Thoracic aorta (tissue), 2 donors: ENCODE measurements at places on chromosomes 1 and 21.

DNA sequence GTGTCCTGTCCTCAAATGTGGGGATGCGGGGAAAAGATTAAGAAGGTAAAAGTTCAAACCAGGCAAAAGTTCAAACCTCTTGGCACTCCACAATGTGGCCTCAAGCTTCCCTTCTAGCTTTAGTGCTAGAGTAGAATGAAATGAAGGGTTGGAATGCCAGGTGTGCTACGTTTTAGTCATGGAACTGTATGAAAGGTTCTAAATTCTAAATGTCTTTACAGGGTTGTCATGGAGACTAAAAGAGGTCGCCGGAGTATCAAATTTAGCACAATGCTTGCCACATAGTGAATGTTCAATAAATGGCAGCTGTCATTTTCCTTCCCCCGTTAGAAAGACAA is 57.2 kb upstream of the LRRC8D start:
- no peak for DNase-seq

DNA sequence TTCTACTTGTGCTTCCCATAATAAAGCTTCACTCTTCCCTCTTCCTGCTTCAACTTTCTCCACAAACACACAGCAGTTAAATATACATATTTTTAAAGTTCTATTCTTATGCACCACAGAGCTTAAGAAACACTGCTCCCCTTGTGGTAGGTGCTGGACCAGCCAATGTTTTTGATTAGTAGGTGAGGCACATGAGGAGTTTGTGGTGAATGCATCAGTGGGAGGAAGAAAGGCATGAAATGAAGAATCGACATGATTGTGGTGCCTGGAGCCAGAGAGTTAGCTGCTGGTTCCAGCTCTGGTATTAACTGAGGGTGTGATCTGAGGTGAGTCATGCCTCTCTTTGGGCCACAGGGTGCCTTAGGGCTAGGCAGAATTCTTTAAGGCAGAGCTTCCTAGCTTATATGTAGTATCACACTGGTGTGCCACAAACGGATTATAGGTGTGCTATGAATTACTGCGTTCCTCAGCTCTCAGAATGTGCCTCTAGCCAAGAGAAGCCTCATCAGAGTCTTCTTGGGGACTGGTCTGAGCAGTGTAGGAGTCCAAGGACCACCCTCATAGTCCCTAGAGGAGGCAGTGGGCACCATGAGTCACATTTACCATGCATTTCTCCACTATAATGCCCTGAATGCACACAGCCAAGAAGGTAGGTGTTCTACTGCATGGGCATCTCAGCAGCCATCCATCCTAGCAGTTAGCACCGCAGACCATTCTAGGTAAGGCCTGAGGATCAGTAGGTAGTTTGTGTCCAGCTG is 97.4 kb upstream of the SGIP1 start:
- DNase-seq = no peak

DNA sequence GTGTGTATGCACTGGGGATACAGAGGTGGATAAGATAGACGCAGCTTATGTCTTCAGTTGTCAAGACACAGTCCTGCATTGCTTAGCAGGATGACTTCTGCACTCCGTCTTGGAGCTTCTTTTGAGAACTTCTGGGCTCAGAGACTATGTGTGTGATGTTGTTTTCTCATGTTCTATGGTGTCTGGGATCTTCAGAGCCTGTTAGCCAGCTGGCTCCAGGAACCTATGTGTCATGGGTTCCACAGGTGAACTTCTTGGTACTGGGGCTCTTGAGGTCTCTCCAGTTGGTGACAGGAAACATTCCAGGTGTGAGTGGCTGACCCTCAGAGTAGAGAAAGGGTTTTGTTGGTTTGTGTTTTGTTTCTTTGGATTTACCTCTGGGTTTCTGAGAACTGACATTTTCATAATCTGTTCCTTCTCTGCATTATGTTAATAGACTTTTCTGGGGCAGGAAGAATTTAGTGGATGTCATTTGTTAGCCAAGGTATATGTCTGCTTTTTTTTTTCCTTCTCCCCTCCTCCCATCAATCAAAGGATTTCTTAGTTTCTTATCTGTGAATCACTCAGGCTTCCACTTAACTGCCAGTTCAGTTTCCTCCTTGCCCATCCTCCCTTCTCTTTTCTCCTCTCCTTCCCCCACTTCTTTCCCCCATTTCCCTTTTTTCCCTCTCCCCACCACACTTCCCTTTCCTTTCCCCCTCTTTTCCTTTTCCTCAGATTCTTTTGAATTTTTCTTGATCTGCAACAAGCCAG is 18.1 kb downstream of the FGGY start:
- no peak for DNase-seq

- no peak for DNase-seq
Observed at GRCh38 chr1:69551476-69552324, 16.0 kb upstream of the LRRC7 start.

GRCh38 chr1:156371553-156372264 is 2.7 kb downstream of the RHBG start:
- DNase-seq = no peak

- no peak for DNase-seq
Observed at GRCh38 chr1:154837672-154838171, 32.4 kb downstream of the KCNN3 start.

GRCh38 chr1:204277563-204278219 is 63.9 kb upstream of the GOLT1A start:
- no peak for DNase-seq

DNA sequence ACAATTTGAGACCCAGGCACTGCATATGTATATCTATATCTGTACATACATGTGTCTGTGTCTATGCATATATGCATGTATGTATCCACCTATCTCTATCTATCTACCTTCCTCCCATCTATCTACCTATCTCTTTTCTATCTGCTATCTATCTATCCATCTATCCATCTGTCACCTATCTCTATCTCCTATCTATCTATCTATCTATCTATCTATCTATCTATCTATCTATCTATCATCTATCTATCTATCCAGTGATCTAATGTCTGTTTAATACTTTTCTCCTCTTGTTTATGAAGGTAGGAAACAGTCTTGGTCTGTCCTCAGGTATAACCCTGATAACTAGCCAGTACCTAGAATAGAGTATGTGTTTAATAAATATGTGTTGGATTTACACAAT is 25.9 kb downstream of the TNNT2 start:
- DNase-seq = no peak

DNA sequence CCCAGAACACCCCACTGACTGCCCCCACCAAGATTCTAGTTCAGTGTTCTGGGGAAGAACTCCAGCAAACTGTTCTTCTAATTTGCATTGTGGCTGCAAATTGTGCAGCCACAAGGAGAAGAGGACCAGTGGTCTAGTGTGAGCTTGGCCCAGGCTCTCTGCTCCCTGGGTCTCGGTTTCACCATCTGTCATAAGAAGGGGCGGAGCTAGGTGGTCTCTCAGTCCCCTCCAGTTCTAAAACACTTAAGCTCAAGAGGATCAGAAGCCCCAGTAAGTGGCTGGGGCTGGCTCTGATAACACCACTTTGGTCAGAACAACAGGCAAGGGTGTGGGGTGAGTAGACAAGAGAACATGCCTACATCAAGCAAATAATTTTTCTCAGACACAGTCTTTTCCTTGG is 99.9 kb downstream of the BEND5 start:
- no peak for DNase-seq

GRCh38 chr1:173328961-173329360 is 121.8 kb upstream of the TNFSF4 start:
- DNase-seq = no peak

- DNase-seq = no peak
Observed at GRCh38 chr1:70318191-70318590, 36.3 kb downstream of the ANKRD13C start.

GRCh38 chr1:45095450-45095849 is 83.4 kb downstream of the UROD start:
- DNase-seq = no peak

DNA sequence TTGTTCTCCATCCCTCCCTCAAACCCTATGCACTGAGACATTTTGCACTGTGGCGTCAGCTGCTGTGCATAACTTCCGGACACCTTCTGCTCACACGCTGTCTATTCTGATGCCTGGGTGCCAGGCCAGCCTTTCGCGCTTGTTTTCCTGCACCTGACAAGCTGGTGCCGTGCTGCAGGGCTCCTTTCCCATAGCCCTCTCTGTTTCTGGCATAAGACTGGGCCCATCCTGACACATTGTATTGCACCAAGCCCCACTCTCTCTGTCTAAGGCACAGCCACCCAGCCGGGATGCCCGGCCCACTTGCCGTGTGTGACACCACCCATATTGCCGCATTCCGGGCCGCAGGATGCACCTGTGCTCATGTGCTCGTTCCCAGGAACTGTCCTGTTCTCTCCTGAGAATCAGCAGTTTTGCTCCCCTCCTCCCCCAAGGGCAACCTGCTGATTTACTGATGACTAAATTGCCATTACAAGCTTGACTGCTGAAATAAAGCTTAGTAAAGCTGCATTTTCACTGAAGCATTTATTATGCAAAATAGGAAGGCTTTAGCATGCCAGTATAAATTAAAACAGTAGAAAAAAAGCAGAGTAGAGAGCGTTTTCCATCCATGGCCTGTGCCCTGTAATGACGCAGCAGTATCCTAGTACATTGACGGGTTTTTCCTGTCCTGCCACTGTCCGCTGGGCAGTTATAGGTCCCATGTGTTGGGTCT is 88.0 kb downstream of the CD247 start:
- no peak for DNase-seq

- no peak for DNase-seq
Observed at GRCh38 chr1:9684801-9685200, 33.3 kb downstream of the PIK3CD start.

DNA sequence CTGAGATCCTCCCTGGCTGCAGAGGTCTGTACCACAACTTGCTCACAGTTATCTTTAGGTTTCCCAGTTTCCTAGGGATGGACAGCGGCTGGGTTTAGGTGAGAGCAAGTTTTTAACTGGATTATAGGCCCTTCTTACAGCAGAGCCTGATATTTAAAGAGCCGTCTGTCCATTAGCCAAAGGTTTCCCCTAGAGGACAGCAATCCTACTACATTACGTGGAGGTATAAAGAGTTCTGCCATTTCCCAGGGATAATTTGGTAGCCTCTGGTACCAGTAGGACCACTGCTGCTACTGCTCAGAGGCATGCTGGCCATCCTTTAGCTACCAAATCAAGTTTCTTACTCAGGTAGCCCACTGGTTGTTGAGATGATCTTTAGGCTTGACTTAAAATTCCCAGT is 21.9 kb upstream of the FCGR2A start:
- no peak for DNase-seq

DNA sequence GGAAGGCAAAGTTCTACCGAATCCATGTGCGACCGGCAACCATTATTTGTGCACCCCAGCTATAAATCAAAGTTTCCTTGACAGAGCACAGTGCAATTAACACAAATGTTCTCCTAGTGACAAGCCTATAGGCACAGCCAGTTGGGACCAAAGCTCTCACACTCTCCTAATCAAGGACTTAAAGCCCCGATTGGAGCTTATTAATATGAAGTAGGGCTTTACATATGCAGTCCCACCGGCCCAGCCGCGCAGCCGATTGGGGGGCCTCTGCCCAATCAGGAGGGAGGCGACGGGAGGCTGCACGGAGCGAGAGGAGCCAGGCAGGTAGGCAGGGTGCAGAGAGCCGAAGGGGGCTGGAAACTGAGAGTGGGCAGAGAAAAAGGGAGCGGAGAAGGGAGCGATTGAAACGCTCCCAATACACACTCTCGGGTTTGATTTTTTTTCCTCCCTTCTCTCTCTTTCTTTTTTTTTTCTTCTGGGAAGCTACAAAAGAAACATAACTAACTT is at the start of gene ESRRG:
Gene ESRRG, minus strand, starts transcription at position 156 of the 507 bp plus-strand sequence. Its CDS starts 130 bp downstream, at position 26.
- DNase-seq = no peak

- no peak for DNase-seq
Observed at GRCh38 chr1:20211511-20211931, 25.2 kb upstream of the PLA2G2C start.

DNA sequence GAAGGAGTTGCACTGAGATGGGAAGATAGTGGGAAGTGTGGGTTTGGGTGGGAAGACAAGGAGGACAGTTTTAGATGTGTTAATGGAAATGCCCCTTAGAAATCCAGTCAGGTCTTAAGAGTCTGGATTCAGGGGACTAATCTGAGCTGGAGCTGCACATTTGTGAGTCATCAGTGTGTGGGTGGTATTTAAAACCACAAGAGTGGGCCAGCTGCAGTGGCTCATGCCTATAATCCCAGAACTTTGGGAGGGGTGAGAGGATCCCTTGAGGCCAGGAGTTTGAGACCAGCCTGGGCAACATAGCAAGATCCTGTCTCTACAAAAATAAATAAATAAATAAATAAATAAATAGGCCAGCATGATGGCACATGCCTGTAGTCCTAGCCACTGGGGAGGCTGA is 40.9 kb upstream of the SLC6A9 start:
- DNase-seq = no peak

DNA sequence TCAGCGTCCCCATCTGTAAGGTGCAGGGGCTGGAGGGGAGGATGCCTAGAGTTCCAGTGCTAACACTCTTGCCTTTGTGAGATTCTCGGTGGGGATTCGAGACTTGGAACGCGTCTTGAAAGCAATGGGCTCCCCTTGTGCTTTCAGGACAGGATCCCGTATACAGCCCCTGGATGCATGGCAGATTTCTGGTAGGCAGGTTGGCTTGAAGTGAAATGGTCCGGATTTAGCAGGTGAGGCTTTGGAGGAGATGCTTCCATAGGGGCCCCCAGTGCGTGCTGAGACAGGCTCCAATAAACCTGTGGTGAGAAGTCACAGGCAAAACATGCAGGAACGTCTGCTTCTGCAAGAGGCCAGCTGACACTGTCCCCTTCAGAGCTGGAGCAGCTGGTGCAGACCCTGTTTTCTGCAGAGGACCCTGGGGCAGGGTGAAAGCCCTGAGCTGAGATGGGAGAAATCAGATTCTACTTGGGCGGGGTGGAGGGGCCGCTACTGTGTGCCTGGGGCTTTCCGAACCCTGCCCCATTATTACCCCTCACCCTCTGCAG is 270.4 kb downstream of the PTPRU start:
- no peak for DNase-seq

DNA sequence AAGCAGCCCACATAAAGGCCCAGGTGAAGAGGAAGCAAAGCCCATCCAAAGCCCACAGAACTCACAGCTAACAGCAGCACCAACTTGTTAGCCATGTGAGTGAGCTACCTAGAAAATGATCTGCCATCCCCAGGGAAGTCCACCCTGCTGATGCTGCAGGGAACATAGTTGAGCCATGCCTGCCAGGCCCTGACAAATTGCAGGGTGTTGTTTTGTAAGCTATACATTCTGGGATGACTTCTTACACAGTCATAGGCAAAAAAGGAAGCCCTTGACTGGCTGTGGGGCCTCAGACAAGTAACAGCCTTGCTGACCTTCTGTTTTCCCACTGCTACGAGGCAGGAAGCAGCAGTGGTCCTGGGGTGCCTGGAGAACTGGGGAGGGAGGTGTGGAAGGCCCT is 262.7 kb downstream of the MATN1 start:
- DNase-seq = no peak

DNA sequence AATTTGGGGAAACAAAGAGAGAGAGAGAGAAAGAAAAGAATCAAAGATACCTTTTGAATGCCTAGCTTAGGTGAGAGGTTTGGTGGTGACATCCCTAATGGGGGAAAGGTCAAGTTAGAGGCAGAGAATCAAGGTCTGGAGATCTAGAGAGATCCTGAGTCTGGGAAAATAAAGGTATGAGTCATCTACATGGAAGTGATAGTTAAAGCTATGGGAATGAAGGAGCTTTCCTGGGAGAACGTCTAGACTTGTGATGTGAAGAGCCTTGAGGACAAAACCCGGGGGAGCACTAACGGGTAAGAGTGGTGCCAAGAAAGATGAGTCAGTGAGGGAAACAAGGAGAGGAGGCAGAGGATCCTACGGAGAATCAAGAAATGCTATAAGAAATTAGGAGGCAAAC is 110.8 kb upstream of the RUNX1 start:
- no peak for DNase-seq
